ENCODE measurements at places on chromosomes 2 and 18.
A peak's percentile ranks its signal among the peaks of the same experiment; 100 is the strongest.

- no peak for DNase-seq
These were observed 8.6 kb downstream of the ZNF638 start for GRCh38 chr2:71340176-71340575.

- no peak for DNase-seq
These were observed 92.7 kb downstream of the FAM210A start for GRCh38 chr18:13633700-13634099.

DNA sequence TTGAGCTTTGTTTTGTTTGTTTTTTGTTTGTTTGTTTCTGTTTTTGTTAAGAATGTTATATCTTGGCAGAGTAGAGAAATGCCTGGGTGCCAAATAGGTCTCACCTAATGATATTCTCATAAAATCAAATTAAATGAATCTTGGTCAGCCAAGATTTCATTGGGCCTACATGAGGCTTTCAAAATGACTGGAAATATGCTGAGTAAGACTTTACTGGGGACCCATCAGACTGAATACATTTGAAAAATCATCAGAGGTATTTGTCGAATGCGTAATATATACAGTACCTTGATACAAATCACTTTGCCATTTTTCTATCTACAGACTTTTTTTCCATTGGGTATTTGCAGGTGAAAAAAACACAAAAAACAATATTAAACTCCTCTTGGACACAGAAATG lies 480.8 kb downstream of the CDH2 start:
- no peak for DNase-seq

- DNase-seq = no peak
These were observed 347.2 kb upstream of the TRIB2 start for GRCh38 chr2:12369566-12369965.

DNA sequence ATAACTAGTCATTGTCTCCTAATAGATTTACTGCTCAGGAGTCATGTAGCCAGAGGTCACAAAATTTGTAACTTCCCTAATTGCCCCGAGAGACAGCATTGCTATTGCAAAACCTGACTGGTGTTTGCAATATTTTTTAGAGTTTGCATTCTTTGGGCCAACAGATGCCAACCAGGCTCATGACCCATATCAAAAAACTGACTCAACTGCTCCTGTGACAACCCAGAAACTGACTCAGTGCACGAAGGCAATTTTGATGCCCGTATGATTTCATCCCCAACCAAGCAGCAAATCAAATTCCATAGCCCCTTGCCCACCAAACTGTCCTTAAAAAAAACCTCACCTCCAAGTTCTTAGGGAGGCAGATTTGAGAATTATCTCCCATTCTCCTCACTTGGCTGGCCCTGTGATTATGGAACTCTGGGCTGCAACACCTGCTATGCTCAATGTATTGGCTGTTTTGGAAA lies 951.3 kb downstream of the TSN start:
- DNase-seq = no peak

- no peak for DNase-seq
These were observed 308.6 kb upstream of the TNP1 start for GRCh38 chr2:217168496-217168895.

DNA sequence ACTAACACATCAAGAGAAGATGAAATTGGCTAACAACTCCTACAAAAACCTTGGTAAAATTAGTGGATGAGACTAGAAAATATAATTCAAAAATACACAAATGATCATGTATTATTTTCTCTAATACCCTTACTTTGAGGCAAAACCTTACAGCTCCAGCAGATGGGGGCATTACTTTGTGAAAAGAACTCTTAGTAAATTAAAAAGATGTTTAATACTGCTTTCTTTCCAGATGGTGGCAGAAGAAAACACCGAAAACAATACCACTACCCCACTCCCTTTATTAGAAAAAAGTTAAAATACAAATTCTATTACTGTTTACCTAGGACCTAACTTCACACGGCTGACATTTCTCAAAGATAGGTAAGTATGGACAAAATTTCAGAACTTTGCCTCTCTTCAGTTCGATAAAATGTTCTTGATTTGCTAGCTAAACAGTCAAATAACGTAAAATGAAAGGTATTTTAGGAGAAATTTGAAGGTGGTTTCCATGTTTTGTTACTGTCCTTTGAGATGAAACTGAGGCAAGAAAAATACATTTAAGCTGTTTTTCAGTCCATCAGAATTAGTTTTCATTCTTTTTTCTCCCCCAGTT lies 30.6 kb downstream of the ORC4 start:
- DNase-seq = no peak

DNA sequence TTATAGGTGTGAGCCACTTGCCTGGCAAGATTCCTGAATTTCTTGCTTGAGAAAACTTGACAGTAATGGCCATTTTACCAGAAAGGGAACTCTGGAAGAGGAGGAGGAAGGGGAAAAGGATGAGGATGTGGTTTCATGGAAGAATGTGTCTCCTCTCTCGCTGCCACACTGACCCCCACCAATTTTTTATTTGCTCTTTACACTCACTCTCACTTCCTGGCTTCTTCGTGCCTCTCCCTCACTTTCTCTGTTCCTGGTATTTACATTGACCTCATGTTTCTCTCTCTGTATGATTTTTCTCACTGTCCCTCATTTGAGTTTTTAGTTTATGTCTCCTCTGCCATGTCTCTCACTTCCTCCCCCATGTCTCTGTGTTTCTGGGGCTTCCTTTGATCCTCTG lies 134.5 kb upstream of the CAB39 start:
- no peak for DNase-seq

DNA sequence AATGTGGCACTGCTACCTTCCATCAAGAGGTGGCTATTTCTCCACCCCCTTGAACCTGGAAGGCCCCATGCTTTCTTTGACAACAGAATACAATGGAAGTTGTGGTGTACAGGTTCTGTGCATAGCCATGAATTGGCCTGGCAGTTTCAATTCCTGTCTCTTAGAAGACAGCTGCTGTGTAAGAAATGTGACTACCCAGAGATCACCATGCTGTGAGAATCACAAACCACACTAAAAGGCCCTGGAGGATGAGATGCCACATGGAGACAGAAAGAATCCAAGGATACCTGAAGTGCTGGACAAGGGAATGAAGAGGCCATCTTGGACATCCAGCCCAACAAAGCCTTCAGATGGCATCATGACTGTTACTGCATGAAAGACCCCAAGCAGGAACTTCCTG lies 47.7 kb upstream of the EHBP1 start:
- no peak for DNase-seq

DNA sequence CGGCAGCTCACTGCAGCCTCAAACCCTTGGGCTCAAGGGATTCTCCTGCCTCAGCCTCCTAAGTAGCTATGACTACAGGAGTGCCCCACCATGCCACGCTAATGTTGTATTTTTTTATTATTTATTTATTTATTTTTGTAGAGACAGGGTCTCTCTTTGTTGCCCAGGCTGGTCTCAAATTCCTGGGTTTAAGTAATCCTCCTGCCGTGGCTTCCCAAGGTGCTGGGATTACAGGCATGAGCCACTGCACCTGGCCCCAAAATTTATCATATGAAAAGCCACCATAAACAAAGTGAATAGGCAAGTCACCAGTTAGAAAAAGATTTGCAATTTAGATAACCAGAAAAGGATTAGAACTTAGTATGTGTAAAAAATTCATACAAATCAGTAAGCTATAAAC lies 138.6 kb upstream of the NCK2 start:
- DNase-seq = no peak

- peak; percentile 72 for DNase-seq
These were observed 42.2 kb downstream of the BIN1 start for GRCh38 chr2:127064642-127065250.

DNA sequence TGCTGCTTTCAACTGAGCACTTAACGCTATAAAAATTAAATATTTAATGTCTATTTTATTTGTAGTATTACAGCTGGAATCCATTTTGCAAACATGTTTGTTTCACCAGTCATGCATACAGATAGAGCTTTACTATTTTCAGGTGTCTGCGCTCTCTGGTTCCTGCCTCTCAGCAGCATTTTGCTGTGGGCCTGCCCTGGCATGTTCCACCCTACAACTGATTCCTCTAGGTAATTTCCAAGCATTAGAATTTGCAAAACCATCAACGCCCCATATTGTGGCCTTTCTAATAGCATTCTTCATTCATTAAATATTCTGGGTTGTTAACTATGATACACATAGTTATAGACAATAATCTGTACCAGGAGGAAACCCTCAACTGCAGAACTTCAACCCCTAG lies 266.4 kb upstream of the DLGAP1 start:
- DNase-seq = no peak

DNA sequence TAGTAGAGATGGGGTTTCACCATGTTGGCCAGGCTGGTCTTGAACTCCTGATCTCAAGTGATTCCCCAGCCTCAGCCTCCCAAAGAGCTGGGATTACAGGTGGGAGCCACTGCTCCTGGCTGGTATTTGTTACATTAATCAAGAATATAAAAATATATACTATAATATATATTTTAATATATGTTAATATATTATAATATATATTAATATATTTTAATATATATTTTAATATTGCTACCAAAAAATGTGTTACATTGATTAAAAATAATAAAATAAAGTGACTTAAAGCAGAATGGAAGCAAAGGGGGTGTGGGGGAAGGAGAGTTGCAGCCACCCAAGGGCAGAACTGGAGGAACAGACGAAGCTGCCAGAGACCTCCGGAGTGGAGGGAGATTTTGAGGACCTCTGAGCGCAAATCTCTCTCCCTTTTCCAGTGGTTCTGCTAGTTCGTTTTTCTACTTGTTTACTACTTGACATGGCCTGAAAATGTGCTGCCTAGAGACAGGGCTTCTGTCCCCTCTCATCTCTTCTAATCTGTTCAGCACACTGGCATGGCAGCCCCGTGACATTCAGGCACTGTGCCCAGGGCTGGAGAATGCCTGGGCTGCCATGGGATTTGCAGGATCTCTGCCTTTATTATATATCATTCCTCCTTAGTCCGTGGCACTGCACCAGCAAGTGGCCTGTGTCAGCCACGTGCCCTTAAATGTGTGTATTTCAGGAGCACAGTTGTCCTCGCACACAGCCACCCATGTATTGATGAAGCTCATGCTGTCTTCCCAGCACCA lies 47.9 kb upstream of the RAB12 start:
- DNase-seq = no peak

DNA sequence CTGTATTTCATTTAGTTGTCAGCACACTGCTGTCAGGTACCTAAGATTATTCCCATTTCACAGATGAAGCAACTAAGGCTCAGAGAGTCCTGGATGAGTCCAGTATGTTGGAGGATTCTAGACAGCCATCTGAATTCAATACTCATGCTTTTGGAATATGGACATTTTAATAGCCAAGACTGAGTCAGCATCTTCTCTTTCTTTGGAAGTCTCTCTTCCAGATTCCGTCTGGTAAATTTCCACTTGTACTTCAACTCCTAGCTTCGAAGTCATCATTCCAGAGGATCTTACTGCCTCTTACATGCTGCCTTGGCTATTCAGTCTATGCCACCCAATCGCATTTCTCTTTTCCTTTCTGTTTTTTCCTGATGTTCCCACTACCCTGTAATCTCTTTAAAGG lies 40.6 kb downstream of the INSIG2 start:
- no peak for DNase-seq

DNA sequence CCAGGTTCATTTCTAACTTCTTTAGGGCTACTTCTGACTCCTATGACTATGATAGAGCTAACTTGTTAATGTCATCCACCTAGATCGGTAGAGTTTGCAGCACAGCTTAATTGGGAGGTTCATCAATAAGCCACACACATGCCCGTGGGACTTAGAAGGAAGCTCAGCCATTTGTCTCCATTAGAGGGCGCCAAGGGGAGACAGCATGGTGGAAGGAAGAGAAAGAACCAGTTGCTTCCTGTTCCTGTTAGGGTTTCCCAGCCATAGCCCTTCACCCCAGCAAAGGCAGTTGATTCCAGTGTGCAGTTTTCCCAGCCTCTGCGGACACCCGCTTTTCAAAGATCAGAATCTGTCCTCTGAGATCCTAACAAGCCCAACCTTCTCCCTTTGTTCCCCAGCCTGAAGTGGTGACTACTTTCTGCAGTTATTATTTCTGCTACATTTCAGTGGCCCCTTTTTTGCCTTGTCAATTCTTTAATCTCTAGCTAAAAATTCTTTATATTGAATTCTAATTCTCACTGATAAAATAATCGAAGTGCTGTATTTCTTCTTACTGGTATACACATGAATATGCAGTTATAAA lies 30.3 kb downstream of the MAIP1 start:
- DNase-seq = peak; percentile 34

DNA sequence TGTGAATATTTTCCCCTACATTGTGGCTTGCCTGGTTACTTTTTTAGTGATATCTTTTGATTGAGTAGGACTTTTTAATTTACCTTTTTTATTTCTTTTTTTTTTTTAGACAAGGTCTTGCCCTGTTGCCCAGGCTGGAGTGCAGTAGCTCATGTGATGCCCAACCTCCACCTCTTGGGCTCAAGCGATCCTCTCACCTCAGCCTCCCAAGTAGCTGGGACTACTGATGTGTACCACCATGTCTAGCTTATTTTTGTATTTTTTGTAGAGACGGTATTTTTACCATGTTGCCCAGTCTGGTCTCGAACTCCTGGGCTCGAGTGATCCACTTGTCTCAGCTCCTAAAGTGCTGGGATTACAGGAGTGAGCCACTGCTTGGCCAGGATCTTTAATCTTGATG lies 25.3 kb downstream of the EML4 start:
- no peak for DNase-seq

DNA sequence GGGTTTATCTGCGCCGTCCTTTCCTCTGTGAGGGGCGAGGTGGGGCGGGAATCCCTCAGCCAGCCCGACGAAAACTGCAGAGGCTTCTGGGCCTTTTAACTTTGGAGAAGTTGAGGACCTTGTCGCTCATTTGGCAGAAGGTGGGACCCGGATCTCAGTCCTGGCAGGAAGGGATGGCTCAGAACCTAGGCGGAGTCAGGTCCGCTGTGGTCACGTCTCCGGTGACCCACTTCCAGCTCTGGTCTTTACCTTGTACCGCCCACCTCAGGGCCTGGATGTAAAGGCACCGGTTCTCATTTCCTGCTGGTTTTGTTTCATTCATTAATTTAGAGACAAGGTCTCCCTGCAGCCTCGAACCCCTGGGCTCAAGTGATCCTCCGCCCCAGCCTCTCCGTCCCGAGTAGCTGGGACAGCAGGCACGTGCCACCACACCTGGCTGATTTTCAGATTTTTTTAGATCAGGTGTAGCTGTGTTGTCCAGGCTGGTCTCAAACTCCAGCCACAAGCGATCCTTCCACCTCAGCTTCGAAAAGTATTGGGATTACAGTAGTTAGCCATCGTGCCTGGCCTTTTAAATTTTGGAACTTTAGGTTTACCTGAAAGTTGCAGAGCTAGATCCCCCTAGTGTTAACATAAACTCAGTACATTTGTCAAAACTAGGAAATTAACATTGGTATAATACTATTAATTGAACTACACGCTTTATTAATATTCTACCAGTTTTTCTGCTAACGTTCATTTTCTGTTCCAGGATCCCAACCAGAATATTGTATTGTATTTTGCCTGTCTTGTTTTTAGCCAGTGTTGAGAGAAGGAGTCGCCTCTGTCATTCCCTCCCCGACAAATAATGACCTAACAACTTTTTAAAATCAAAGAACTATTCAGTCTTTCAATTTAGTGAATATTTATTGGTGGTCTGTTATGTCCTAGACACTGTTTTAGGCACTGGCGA lies 852 bp downstream of the POLI start:
- DNase-seq = peak; percentile 47

All from stimulated activated CD4-positive, alpha-beta T cell treated with anti-CD3 and anti-CD28 coated beads, Interleukin-15, amount 100 ng/mL, for 48 hours (primary cell).